ENCODE measurements at places on chromosomes 1 and 21.

- no peak for ATAC-seq
Measured at GRCh38 chr1:185534801-185535200, 199.4 kb upstream of the HMCN1 start.

GRCh38 chr1:51192213-51192843, 43.7 kb upstream of the RNF11 start:
- ATAC-seq: no peak

GRCh38 chr1:232557502-232558191, 72.3 kb downstream of the SIPA1L2 start:
- no peak for ATAC-seq

GRCh38 chr1:145962157-145963102, 1.9 kb downstream of the ANKRD34A start:
- no peak for ATAC-seq

GRCh38 chr1:245154429-245155271, at the start of gene KIF26B:
TSS of gene KIF26B (plus strand) at chr1:245154985. CDS start at chr1:245155425, 440 bp downstream.
- ATAC-seq: no peak

DNA sequence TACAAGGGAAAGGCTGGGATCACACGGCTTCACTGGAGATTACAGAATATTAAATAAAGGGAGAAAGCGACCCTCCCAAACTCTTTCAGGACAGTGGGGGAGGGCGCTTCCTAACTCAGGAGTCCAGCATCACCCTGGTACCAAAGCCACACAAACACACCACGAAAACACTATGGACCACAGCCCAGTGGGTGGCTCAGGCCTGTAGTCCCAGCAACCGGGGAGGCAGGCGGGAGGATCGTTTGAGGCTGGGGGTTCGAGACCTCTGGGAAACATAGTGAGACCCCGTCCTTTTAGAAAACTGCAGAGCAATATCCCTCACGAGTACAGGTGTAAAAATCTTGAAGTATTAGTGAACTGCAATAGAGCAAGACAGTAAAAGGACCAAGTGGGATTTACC, 16.0 kb downstream of the TRIM11 start:
- ATAC-seq: no peak

GRCh38 chr1:107473065-107473464, 332.2 kb downstream of the NTNG1 start:
- ATAC-seq: no peak

- ATAC-seq: no peak
Measured at GRCh38 chr1:236980673-236981072, 23.6 kb downstream of the MT1HL1 start.

DNA sequence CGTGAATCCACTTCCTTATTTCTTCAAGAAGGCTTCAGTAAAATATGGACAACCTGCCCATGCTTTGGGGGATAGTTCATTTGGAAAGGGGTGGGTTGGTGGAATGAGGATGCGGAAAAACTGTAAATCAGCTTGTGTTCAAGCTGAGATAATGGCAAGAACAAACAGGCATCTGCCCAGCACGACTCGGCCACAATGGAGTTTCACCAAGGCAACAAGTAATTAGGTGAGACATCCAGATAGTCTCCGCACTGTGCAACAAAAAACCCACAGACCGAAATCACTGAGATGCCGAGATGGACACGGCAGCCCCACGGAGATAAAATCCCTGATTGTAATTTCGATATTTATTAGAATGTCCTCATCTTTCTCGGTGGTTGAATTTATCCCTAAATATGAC, 455.2 kb downstream of the AJAP1 start:
- ATAC-seq: no peak

DNA sequence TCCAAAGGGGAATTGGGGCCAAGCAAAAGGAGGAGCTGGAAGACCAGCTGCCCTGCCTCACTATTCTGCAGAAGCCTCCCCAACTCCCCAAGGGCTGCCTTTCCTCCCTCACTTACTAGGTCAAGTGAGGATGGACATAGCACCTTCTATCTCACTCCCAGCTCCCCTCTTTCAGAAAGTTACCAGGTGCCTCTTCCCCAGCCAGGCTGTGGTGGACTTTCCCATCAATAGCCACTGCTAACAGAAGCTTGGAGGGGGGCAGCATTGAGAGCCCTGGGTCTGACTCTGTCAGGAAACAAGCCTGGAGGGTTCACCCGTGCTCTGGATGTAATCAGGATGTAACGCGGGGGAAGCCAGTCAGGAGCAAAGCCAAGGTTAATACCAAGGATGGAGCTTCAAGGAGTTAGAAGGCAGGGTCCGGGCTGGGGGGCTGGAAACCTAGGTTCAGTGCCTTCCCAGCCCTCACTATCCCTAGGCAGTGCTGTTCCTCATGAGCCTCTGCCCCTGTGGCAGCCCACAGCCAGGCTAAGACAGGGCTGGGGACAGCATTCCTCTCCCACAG, 127.8 kb upstream of the NGF start:
- ATAC-seq: no peak

- no peak for ATAC-seq
Measured at GRCh38 chr1:22635436-22635835, 992 bp upstream of the C1QA start.
